ENCODE measurements at places on chromosomes 12 and 14. TPM values are rescaled to one million over a fixed set of nuclear protein-coding genes. Genes with fewer than 3 reads are reported as not detected.

SLC17A8 gene
- total RNA-seq = 1.2 TPM

AKAP5 gene
- total RNA-seq = 1.1 TPM

- H3K27me3 ChIP-seq = no peaks in the 10 kb centered on the region
- no peak for DNase-seq
- H3K4me1 ChIP-seq = peaks cover 16% of the 10 kb centered on the region
Measured at GRCh38 chr12:132065609-132066344, 78.3 kb downstream of the DDX51 start.

DNA sequence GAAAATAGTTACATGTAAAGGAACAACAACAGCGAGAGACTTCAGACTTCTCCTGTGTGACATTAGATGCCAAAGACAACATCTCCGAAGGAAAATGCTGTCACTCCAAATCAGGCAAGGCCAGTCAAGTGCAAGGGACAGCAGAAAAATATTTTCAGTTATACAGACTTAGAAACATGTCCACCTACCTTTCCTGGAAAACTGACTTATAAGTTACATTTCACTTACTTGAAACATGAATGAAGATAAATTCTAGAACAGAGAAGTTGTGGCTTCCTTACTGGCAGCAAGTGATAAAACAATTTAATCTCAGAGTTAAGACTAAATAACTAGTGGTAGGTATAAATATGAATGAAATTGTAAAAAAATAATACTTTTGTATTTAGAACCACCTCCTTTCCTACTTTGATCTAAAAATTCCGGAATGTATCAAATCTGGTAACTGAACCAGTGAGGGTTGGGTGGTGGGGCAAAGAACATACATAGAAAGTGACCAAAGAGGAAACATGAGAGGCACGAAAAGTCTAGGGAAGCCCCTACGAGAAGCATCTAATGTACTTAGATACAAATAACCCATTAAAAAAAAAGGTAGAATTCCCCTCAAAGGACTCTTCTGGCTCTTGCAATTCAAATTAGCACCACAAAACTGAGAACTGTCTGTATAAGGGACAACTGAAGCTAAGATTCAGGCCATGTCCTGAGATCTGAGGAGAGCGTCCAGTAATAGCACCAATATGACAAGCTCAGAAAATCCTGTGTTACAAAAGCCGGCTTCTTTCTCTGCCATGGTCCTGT lies 21.2 kb downstream of the MTHFD1 start:
- H3K36me3 ChIP-seq = peaks cover 6% of the 10 kb centered on the region
- DNase-seq = no peak
- H3K4me3 ChIP-seq = no peak overlapping the region
- H3K4me1 ChIP-seq = peaks cover 3% of the 10 kb centered on the region

GRCh38 chr14:94769391-94770250 lies at the start of gene GSC:
TSS of gene GSC (minus strand) at chr14:94770113. CDS start at chr14:94770015, 98 bp downstream.
- H3K27ac ChIP-seq = peak within 1 kb of the TSS; percentile 49
- H3K36me3 ChIP-seq = no peaks in the 10 kb centered on the region
- H3K27me3 ChIP-seq = peaks cover 94% of the 10 kb centered on the region
- peaks cover 9% of the 10 kb centered on the region for H3K4me1 ChIP-seq
- DNase-seq = peak; percentile 22
- H3K4me3 ChIP-seq = peak within 1 kb of the TSS; percentile 63
